ENCODE measurements at places on chromosomes 16 and 17.

GRCh38 chr17:29331708-29332085 is 37.7 kb upstream of the NUFIP2 start:
- no peak for DNase-seq

DNA sequence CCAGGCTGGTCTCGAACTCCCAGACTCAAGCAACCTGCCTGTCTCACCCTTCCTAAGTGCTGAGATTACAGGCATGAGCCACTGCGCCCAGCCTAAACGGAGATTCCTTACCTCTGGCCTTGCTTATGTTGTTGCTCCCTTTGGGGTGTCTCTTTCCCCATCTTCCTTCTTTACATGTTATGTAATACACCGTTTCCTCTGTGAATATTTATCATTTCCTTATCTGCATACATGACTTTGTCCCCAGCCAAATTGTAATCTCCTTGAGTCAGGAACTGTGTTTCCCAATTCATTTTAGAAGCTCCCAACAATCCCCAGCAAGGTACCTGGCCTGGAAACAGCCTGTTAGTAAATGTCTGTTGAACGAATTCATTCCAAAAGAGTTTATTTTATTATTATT is 15.7 kb downstream of the COPZ2 start:
- DNase-seq = no peak

DNA sequence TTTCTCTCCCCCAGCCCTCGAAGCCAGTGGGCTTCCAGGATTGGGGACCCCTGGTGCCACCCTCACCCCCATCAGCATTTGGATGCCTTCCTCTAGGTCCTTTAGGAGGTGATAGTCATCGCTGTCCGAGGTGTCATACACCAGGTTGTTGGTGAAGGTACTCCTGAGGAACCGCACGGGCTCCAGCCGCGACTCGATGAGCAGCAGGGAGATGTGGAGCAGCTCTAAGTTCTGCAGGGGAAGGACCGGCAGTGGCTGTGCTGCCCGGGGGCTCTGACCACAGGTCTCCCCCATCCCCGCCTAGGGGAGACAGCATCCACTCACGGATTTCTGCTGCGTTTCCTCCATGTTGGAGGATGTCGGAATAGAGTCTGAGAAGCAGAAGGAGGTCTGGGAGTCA is 962 bp downstream of the CSHL1 start:
- no peak for DNase-seq

- DNase-seq = no peak
Measured at GRCh38 chr16:24700549-24701392, 28.7 kb upstream of the TNRC6A start.

- no peak for DNase-seq
Measured at GRCh38 chr16:35733971-35734702, 2274.7 kb downstream of the TP53TG3F start.

- no peak for DNase-seq
Measured at GRCh38 chr16:50519001-50519400, 29.2 kb upstream of the NKD1 start.

DNA sequence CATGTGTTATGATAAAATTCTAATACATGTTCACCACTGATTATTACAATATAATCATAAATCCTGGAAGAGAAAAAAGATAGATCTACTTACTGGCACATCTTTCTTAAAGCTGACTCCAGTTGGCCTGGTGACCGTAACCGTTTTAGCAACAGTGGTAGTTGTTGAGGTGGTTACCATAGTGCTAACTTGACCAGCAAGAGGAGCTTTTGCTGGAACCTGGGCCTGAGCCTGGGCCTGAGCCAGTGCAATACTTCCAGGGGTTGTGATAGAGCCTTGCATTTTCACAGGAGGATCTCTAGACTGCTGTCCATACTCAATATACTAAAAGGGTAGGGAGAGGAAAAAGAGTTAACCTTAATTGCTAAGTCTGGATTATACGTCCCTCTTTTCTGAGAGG is 36.2 kb downstream of the SETD6 start:
- DNase-seq = no peak

DNA sequence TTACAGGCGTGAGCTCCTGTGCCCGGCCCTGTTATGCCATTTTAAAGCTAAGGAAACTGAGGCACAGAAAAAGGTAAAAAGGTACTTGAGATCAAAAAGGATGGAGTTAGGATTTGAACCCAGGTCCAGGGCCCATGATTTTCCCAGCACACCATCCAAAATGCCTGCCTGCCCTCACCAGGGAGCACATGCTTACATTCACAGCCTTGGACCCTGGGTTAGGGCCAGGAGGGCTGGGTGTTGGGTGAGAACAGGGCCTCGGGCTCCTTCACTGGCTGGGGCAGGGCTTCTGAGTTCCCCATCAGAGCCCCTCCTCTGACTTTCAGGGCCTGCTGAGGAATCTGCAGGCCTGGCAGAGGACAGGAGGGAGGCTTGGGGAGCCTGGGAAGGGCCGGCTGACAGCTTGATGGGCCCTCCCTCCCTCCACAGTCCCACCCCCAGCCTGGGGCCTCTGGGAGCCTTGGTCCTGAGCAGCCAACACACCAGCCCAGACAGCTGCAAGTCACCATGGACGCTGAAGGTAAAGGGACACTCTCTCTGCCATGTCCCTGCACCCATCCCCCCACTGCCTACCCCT is at the start of gene QPRT:
QPRT (plus strand) TSS at position 490 of the 577 bp plus-strand sequence; CDS start at position 508, 18 bp downstream.
- no peak for DNase-seq

DNA sequence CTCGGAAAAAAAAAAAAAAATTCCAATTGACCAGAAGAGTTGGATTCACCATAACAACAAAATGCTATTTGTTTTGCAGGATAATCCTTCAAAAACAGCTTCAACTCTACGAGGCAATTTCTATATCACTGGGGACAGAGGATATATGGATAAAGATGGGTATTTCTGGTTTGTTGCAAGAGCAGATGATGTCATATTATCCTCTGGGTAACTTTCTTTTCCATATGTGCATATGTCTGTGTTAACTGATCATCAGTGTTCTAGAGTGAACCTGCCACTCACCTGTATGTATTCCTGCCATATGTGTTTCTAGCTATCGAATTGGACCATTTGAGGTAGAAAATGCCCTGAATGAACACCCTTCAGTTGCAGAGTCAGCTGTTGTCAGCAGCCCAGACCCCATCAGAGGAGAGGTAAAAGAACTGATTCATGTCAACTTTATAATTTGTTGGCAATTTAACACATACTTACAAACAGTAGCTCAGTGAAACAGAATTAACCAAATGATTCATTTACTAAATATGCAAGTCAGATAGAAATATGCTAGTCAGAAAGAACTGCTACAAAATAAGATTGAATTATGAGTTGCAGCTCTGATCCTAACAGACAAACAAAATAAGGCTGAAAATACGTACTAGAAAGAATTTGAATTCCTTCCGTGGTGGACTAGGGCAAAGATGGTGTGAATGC is 14.2 kb downstream of the ERI2 start:
- no peak for DNase-seq

DNA sequence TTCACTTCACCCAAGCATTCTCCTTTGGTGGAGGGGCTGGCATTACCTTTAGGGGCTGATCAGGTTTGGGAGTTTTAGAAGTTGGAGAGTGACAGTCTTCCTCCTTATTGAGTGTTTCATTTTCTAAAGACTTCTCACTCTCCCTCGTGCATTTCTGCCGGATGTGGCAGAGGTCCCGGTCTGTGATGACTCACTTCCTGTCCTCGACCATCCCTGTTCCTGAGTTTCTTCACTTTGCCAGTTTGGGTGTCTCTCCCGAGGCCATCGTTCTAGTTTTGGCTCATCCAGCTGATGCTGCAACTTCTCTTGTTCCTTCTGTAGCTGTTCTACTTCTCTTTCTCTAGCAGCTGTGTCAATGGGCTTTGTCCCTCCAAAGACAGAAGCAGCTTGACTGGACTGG is 104.3 kb downstream of the PHKB start:
- DNase-seq = peak; percentile 47

GRCh38 chr17:76252040-76252954 is 12.0 kb upstream of the RNF157 start:
- peak; percentile 53 for DNase-seq

DNA sequence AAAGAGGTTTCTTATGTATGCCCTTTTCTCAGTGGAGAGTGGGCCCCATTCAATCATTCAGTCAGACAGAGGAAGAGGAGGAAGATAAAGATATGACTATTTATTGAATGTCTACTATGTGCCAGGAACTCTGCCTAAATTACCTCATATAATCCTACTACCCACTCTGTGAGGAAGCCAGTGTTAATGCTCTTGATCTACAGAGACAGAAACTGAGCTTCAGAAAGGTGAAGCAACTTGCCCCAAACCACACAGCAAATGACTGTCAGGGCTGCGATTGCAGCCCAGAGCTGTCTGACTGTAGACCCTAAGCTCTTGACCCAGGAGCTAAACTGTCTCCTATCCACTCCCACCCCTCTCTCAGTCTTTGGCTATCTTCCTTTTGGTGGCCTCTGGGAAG is 8.4 kb downstream of the SRCIN1 start:
- no peak for DNase-seq

- DNase-seq = no peak
Measured at GRCh38 chr17:76309461-76309860, 1.4 kb upstream of the QRICH2 start.

DNA sequence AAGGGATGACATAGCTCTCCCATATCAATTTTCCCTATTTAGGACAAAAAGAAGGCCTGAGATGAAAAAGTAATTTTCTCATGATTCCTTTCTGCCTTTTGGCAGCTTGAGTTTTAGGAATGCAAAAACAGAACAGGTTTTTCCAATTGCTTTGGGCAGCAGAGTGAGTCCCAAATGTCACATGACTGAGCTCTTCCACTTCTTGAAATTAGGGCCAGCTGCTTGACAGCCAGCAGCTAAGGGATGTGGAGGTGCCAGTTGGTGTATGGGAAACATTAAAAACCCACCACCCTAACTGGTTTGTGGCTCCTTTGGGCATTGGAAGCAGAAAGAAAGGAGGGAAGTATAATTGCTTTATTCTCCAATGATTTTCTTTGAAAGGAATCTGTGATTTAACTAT is 133.8 kb upstream of the FAM20A start:
- DNase-seq = no peak

DNA sequence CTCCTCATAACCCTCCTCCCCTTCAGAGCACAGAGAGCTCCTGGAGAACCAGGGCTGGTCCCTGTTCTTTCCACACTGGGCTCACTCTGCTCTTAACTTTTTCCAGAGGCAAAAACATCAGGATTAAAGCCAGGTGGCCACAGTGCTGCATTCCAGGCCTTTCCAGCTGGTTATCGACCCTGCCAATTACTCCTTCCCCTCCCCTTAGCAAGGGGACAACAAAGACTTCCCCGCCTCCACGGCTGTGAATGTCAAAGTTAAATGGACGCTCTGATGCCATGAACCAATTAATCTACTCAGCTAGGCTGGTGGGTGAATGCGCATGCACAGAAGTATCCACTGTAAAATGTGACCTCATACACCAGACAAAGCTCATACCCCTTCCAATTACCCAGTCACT is 23.1 kb downstream of the ACLY start:
- no peak for DNase-seq

GRCh38 chr17:38324772-38325171 is 19.0 kb downstream of the GPR179 start:
- DNase-seq = no peak

- no peak for DNase-seq
Measured at GRCh38 chr16:53147500-53148065, 92.8 kb downstream of the CHD9 start.

DNA sequence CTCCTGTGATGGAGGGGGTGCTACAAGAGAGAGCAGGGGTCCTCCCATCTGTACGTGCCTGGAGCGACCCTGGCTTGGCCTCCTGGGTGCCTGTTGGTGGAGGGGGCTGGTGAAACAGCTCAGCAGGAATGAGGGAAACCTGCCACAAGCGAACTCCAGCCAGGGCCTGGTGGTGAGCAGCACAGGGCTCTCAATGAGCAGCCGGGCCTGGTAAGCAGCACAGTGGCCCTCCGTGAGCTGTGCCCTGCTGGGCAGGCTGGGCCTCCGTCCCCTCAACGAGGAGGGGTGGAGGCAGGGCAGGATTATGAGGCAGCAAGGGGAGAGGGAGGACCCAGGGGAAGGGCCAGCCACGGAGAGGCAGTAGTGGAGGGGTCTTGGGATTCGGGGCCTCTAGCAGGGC is 101.9 kb downstream of the SDK2 start:
- no peak for DNase-seq

DNA sequence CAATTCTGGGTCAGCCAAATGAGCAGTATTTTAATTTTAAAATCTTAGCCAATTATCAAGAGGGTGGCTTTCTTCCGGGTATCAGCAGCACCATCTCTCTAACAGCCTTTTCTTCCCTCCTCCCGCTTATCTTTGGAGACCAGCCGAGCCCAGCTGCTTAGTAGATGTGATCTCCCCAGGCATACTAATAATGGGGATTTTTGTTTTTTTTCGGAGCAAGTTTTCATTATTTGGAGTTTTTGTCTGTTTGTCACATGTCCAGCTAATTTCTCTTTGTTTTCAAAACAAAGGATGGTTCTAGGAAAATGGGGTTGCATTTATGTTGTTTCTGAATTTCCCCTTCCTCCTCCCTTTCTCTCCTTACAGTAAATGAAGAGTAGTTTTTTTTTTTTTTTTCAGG is 170.5 kb upstream of the MPHOSPH6 start:
- DNase-seq = no peak

DNA sequence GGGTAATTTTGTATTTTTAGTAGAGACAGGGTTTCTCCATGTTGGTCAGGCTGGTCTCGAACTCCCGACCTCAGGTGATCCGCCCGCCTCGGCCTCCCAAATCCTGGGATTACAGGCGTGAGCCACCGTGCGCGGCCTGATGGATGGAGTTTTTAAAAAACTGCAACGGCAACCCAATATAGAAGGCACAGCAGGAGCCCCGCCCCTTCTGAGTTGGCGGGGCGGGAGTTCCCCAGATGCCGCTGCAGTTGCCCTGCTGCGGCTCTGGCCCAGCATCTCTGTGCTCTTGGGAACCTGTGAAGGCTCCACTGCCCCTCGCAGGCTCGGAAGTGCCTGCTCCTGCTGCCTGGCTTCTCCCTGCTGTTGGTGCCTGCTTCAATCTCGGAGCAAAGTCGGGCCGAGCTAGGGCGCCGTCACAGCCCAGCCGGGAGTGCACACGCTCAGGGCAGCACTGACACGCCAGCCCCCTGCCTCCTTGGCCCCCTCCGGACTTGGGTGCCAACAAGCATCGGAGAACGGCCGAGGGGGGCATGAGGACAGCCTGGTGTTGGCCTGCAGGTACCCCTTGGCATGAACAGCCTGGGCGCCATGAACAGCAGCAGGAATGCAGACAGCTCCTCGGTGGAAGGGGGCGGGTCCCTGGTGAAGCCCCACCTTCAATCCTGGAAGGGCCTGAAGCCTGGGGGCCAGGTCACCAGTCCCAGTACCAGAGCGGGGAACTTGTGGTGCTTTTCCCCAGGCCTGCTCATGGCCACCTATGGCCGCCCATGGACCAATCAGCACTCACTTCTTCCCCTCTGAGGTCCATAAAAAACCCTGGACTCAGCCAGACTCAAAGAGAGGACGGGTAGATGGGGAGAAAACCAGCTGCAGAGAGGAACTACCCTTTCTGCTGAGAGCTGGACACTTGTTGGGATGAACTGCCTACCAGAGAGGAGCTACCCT is 2.3 kb upstream of the NT5M start:
- peak; percentile 54 for DNase-seq

GRCh38 chr17:13704333-13704732 is 102.6 kb upstream of the HS3ST3A1 start:
- no peak for DNase-seq

GRCh38 chr16:12091569-12092543 is 115.3 kb downstream of the SNX29 start:
- no peak for DNase-seq

GRCh38 chr17:17785407-17785806 is 51.4 kb downstream of the SREBF1 start:
- no peak for DNase-seq
